Cerebellar cortex (tissue), 1 donor: ENCODE measurements at places on chromosomes 2 and 18.

DNA sequence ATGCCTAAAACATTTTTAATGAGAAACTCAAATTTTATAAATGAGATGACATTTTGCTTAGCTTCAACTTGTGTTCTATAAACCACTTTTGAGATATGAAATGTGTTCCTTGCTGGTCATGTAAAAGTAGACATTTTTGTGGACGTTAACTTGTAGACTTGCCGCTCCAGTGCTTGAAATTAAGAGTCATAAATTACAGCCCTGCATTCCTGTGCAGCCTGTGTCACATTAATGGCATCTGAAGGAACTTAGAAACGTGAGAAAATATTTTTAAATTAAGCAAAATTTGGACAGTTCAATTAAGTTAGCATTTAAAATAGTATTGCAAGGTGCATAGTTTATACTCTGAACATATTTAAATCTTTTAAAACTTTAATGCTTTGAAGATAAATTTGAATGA is 98.3 kb upstream of the LDLRAD4 start:
- no peak for DNase-seq

DNA sequence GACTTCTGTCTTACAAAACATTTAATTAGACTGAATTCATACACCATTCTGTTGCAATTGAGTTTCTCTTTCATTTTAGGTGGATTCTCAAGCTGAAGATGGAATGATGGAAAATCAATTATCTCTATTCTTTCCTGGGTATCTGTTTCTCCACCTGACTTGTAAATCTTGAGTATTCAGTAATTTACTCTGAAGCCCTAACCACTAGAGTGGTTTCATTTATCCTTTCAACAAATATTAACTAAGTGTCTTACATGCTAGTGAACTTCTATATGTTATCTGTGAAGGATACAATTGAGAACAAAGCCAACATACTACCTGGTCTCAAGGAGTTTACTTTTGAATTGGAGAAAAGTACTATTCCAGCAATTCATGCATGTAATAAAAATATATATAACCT is 94.1 kb upstream of the ZNF804A start:
- DNase-seq, result no peak

DNA sequence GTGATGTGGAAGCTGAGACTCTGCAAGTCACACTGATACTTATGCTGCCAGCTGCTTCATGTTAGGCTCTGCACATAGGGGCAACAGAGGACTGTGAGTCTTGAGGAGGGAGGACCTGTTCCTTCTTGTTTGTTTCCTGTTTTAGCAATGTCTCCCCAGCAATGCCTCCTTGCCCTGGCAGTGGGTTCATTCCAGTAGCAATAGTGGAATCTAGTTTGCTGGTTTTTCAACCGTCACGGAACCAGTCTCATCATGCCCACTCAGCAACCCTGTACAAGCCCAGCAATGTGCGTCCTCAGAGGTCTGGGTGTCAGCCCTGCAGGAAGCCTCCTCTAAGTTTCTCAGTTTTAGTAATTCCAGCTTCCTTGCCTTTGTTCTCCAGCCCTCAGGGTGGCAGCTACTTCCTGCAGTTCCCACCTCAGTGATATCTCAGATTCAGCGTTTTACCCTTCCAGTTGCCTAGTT is 20.5 kb upstream of the ITGB6 start:
- DNase-seq, result no peak

GRCh38 chr18:74990563-74991081 is 218.3 kb downstream of the PTGR3 start:
- no peak for DNase-seq

GRCh38 chr2:196808083-196808665 is 981 bp downstream of the C2orf66 start:
- DNase-seq, result no peak

- no peak for DNase-seq
Measured at GRCh38 chr2:70532244-70532935, 21.2 kb downstream of the TGFA start.

DNA sequence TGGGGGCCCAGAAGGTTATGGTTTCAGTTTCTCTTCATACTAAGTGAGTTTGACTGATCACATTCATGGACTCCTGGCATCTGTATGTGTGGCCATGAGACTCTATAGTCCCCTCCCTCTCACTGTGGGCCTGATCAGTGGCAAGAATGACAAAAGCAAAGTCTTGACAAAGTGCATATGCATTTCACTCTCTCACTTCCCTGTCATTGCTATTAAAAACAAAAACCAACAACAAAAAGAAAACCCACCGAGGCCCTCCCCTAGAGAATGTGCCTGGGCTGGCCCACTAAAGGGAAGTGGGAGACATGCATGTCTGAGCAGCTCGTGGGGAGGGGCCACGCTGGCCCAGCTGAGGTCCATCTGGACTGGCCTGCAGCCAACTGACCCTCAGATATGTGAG is 600.1 kb upstream of the RAB6C start:
- DNase-seq, result no peak

DNA sequence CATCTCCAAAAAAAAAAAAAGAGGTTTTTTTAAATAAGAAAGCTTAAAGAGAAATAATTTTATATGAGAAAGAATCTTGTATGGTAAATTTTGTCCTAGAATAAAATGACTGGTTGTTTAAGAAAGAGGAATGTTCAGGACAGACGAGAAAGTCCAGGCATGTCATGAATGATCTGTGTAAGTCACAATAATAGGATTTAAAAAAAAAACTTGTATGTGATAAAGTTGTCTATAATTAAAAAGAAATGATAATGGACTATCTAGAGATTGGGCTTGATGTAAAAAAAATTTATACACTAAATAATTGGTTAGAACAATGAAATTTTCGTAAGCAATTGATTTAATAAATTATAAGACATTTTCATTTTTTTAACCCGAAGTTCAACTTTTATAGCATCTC is 71.7 kb upstream of the ABCA12 start:
- no peak for DNase-seq

GRCh38 chr18:69123421-69123820 is 277.3 kb upstream of the DOK6 start:
- no peak for DNase-seq

DNA sequence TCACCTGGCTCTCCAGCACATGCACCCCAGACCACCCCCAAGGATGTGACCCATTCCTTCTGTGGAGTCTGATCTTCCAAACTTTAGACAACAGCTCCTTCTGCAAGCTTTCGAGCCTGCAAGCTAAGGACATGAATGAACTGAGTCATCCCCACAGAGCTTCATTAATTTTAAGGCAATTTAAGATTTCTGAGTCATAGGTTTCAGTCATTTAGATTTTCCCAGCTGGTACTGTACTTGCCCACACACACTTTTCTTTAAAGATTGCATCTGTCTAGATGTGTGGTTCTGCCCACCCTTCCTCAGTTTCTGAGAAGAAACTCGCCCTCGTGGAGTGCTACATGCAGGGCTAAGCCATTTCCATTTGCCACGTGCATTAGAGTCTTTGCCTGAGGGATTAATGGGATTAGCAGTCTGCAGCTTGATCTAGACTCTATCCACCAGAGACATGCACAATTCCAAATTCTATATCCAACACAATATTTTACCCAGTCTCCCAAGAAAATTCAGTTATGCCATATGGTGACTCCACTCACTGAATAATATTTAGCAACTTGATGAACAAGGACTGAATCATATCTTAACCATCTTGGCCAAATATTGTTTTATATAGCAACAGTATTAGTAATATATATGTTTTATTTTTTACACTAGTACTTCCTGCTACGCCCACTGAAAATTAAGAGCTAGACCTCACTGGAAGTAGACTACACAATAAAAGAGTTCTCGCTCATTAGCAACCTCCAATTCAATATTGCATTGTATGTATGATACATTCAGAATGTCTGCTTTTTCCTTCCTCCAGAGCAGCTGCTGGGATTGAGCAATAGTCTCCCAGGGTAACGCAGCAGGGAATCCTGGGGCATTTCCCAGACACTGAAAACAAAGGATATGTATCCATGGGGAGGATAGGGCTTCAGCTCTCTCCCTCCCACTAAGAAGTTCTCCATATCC is 14.3 kb upstream of the TRIB2 start:
- peak; percentile 17 for DNase-seq

- no peak for DNase-seq
Measured at GRCh38 chr18:57657542-57657941, 35.9 kb upstream of the NARS1 start.

- no peak for DNase-seq
Measured at GRCh38 chr2:160022162-160022561, 40.3 kb downstream of the PLA2R1 start.

DNA sequence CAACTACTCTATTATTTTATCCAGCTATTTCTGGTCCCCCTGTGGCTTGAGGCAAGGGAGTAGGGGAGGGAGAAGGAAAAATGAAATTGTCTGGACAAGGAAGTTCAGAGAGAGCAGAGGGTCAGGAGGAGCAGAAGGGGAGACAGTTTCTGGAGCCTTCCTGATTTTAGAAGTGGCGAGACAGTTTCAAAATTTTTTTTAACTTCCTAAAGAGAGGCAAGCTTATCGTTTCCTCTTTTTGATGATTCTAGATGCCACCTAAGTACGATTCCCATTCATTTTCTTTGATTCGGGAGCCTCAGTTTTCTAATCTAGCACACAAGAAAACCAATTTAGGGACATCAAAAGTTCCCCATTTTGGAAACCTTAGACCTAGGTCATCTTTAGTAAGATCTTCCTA is 96.9 kb upstream of the B3GNT2 start:
- no peak for DNase-seq

DNA sequence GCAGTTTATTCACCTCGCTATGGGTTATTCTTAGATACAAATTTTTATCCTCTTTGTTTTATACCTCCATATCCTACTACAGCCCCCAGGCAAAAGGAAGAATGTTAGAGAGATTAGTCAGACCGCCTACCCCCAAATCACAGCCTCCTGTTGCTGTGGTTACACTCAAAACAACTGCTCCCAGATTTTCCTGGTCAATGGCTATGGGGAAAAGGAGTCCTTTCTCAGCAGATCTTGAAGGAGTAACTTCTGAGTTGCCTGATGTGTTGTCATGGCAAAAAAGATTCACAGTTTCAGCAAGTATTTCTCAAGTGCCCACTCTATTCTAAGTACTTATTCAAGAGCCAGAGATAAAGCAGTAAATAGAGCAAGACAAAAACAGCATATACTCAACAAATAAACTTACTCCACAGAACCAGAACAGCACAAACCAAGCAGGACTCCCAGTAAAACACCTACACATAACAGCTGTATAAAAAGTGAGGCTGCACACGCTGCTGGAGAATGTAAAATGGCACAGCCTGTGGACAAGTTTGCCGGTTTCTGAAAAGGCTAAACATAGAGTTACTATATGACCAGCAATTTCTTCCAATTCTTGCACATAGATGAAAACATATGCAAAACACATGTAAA is 104.8 kb downstream of the NOL10 start:
- no peak for DNase-seq

DNA sequence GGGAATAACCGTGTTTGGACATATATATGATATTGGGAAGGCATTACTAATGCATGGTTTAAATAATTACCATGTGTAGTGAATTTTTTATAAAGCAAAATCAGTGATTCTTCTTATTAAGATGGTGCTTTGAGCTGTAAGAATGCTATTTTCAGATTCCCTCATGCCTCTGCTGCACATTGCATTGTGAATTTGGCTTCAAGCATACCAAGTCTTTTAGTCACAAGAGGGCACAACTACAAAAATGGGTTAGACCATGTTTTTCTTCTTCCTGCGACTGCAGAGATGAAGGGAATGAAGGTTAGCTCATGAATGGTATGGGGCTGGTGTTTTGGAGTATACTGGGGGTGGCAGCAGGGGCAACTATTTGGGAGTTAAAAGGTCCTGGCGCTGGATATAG is 320.1 kb downstream of the SLC4A3 start:
- DNase-seq, result no peak
